Left forelimb (tissue), 1 donor: ENCODE measurements at places on chromosomes 2 and 18.
A peak's percentile ranks its signal among the peaks of the same experiment; 100 is the strongest.

GRCh38 chr2:170162271-170162632, 15.7 kb upstream of the MYO3B start:
- no peak for DNase-seq

- no peak for DNase-seq
Measured at GRCh38 chr2:139281124-139281523, 500.9 kb upstream of the NXPH2 start.

GRCh38 chr2:200525066-200525465, 941 bp upstream of the SGO2 start:
- DNase-seq: no peak

- no peak for DNase-seq
Measured at GRCh38 chr18:75896865-75897264, 469.4 kb upstream of the SMIM21 start.

GRCh38 chr2:29490045-29490444, 374.8 kb downstream of the CLIP4 start:
- no peak for DNase-seq

DNA sequence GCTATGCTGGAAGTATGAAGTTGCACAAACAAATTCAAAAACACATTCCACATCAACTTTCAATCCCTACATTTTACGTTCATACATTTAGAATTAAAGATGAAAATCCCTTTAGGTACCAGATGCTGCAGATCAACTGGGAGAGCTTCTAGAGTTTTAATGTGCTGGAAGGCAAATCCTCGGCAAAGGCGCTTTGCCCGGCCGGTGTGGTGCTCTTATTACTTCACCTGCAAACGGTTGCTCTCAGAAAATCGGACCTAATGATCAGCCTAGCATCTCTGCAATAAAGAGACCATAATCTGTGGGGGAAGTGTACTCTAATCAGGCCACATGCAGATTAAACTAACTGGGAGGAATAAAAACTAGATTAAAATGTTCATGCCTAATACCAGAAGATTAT, 513.8 kb downstream of the ZEB2 start:
- no peak for DNase-seq

DNA sequence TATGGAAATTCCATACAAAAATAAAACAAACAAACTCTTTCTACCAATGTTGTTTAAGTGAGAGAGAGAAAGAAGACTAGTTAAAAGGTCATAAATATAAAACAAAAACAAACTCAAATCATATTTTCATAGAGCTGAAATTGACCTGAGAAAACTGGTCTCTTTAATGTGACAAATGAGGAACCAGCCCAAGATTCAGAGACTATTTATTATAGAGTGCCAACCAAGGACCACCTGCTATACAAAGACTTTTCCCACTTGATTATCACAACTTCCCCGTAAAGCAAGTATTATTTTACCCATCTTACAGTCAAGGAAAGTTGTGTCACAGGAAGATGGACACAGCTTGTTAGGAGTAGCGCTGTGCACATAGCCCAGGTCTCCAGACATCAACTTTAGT, 13.3 kb downstream of the ANKRD44 start:
- no peak for DNase-seq

- no peak for DNase-seq
Measured at GRCh38 chr18:75405351-75405750, 22.2 kb downstream of the SMIM21 start.

DNA sequence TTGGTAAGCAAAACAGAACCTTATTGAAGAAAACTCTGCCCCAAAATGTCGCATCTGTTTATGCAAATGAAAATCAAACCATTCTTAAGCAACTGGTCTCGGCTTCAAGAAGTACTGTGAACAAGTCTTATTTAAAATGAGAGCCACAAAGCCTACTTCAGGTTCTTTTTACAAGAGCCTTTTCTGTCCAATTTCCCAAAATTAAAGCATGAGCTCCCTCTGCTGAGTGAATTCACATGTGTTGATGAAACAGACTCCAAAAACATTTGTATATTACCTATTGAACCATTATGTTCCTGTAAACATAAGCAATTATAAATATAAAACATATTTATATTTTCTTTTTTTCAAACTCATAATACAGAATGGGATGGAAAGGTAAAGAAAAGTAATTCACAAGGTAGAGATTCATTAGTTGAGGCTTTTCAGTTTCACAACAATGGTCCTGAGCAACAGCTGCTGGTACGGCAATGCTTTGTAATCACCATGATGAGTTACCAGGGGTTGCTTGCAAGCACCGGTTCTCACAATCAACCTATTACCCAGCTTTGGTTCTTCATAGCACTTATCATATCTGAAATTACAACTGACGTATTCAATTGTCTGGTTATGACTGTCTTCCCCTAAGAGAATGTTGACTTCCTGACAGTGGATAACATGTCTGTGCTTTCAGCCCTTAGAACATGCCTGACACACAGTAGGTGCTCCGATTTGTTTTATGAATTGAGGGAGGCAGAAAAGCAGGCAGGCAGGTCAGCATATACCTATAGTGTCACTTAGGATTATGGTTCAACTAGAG, 108.4 kb upstream of the BZW1 start:
- no peak for DNase-seq

GRCh38 chr2:95530734-95531133, 46.2 kb upstream of the TRIM43B start:
- DNase-seq: no peak

DNA sequence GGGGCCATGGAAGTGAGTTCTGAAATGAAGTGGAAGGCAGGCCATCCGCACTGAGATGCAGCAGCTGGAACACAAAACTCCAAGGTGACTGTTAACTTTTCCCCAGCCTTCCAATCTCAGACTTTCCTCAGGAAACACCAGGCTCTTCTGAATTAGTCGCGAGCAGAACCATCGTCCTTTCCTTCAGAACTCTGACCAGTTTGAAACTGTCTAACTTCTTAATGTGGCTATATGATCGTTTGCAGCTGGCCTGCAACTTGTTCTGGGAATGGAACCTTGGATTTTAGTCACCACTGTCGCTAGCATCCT, 620 bp upstream of the RPL37A start:
- no peak for DNase-seq

- no peak for DNase-seq
Measured at GRCh38 chr2:180910831-180911665, 69.4 kb upstream of the UBE2E3 start.

DNA sequence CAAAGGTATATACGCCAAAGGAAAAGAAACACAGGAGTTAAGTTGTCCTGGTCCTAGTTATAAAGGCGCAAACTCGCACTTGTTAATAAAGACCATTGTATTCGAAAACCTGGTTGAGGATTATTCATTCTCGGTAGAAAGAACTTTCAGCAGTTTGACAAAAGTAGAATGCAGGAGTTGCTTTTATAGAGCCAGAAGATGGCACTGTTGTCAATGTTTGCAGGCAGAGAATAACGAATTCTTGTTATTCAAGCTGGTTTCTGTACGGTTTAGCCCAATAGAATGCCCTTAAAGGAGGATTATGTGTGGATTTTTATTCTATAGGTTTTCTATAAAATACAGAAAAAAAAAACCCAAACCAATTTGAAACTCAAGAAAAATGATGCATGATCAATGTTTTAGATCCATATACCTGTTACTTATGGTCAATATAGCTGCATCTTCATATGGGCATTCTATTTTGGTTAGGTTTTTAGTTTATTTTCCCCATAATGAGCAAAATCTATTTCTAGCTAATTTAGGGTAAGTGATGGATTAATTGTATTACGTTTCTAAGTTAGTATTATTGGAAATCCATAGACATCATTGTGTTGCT, 510.3 kb downstream of the PLCL1 start:
- DNase-seq: no peak

GRCh38 chr18:63161761-63162195, 157.8 kb downstream of the BCL2 start:
- peak; percentile 50 for DNase-seq

- DNase-seq: no peak
Measured at GRCh38 chr2:223967981-223968380, 10.7 kb downstream of the MRPL44 start.

DNA sequence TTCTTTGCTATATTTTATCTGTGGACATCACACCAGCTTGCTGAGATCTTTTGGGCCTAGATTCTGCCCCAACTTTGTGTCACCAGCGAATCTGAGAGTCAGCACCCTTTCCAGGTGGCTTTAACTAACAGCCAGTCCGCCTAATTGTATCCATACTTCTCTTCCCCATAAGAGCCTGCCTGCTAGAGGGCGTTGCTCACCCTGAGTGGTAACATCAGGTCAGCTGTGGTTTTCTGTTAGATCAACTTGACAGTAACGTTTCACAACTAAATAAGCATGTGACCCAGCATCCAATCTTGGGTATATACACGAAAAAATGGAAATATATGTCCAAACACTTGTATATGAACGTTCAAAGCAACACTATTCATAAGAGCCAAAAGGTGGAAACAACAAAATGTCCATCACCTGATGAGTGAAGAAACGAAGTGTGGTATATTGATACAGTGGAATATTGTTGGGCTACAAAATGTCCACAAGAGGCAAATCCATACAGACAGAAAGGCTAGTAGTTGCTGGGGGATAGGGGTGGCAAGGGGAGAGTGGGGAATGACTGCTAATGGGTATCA, 24.9 kb downstream of the EFHD1 start:
- no peak for DNase-seq

DNA sequence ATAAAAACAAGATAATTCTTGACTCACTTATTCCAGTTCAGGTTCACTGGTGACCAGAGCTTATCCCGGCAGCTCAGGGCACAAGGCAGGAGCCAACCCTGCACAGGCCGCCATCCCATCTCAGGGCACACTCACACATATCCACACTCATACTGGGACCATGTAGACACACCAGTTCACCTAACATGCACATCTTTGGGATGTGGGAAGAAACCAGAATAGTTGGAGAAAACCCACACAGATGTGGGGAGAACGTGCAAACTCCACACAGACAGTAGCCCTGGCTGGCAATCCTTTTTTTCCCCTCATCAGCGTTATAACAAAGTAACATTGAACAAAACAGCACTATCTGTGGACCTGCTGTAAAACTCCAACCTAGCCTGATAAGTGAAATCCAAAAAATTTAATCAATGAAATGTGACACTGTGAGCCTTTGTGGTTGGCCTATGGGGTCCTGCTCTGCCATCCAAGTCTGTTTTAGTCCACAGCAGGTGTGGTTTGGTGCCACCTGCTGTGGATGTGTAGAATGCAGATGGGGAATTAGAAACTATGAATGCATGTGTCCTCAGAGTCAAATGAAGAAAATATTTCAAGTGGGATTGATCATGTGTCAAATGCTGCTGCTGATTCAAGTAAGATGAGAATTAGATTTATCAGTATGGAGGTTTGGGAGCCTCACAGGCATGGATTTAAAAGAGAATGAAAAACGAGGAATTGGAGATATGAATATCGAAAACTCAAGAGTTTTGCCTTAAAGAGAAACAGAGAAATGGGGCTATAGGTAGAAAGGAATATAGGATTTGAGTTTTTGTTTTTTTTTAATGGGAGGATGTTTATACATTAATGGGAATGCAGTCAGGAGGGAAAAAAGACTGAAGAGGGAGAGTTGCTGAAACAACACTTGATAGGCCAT, 47.0 kb downstream of the UGP2 start:
- no peak for DNase-seq

DNA sequence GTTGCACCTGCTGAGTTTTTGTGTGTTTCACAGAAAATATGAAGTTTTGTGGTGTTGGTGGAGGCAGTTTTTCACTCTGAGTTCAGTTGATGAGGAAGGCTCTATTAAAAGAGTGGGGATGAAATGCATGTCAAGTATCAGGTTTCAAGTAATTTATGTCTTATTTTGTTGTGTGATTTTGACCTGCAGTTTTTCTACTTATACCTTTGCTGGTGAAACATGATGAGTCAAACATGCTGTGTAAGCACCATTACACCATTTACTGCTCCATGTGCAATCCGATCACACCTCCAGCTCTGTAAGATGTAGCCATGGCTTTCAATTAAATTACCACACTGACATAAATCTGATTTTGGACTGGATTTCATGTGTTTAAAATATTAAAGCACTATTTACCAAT, 174.5 kb upstream of the ZEB2 start:
- no peak for DNase-seq

GRCh38 chr2:6676776-6677175, 188.9 kb downstream of the CMPK2 start:
- no peak for DNase-seq

- no peak for DNase-seq
Measured at GRCh38 chr18:68847219-68847837, 49.4 kb downstream of the CCDC102B start.

- no peak for DNase-seq
Measured at GRCh38 chr18:28127763-28128658, 48.9 kb downstream of the CDH2 start.

DNA sequence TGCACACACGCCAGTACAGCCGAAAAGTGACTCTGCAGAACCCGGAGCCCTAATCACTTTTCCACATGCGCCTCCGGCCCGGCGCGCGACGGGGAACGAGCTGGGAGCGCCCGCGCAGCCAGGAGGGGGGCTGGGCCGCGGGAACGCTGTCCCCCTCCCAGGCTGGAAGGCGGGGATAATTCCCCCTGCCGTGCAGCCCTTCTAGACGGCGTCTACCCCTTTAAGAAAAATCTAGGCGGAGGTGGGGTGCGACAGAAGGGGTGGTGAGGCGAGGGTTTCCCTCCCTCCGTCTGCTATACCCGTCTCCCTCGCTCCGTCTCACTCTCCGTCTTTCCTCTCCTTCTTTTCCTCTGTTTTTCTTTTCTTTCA, 2.4 kb downstream of the CYP26B1 start:
- no peak for DNase-seq

GRCh38 chr2:12097859-12098258, 351.4 kb downstream of the LPIN1 start:
- no peak for DNase-seq

DNA sequence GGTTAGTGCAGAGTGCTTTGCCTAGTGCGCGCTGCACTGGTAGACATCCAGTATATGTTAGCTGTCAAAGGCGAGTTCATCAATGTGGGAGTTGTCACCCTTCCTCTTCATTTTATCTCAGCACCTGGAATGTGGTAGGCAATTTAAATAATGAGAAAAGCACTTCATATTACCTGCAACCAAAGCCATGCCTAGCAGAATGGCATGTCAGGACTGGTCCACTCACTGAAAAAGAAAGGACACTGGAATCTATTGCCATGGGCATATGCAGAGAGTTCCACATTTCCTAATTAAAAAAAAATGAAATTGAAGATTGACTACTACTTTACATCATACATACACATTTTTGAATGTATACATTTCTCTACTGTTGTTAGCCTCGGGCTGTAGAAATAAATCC, 139.6 kb downstream of the PAX3 start:
- DNase-seq: no peak

DNA sequence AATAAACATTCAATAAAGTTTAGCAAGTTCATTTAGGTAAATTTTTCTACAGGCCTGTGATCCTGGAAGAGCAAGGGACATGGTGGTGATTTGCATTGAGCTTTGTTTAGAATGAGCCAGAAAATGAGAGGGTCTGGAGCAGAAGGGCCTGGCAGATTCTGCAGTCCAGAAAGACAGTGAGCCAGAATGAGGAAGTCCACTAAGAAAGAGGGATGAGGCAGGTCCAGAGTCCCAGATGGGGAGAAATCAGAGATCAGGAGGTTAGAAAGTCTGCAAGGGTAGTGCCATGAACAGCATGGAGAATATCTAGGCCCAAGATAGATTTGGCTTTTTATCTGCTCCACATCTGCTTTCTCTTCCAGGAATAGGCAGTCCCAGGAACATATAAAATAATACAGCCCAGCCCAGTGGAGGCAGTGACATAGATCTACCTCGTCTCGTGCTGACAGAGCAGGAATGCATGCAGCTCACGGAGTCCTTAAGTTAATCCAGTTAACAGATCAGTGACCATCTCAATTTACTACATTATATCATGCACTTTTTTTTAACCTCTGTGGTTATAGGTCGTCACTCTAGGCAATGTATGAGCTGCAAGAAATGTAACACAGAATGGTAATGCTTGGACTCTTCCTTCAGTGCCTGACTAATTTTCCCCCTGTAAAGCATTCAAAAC, 429.0 kb downstream of the SUCLG1 start:
- no peak for DNase-seq
